ENCODE measurements at places on chromosomes 11 and 22. TPM values are rescaled to one million over a fixed set of nuclear protein-coding genes. Genes with fewer than 3 reads are reported as not detected.

Gene DGCR6
- 2.2 TPM for total RNA-seq

Gene POU2F3
- total RNA-seq = 0.12 TPM

Gene P2RY6
- total RNA-seq = 0.12 TPM

Gene B4GALNT4
- 1.8 TPM for total RNA-seq

Gene NNMT
- 137 TPM for total RNA-seq

Gene SMC1B
- total RNA-seq = under 0.01 TPM

Gene GGT5
- total RNA-seq = 1.9 TPM

Gene CARD18
- total RNA-seq = not detected

Gene NXPE2
- total RNA-seq = under 0.01 TPM

Gene CCDC82
- 25.9 TPM for total RNA-seq

Gene MYH9
- total RNA-seq = 797 TPM

Gene GAL
- 3.3 TPM for total RNA-seq

Gene FAM227A
- total RNA-seq = 2.4 TPM

Gene OR8G1
- not detected for total RNA-seq

Gene ACCSL
- not detected for total RNA-seq

Gene SCT
- not detected for total RNA-seq

Gene ROM1
- total RNA-seq = 2.9 TPM

Gene DEPDC7
- 6.6 TPM for total RNA-seq

Gene CHADL
- total RNA-seq = 1.4 TPM

Gene OR5L2
- total RNA-seq = not detected

Gene GRAMD1B
- total RNA-seq = 5.5 TPM

Gene HBE1
- not detected for total RNA-seq

Gene ZFTA
- total RNA-seq = 17.5 TPM

Gene POLR2L
- 54.9 TPM for total RNA-seq

Gene ANO5
- total RNA-seq = 0.44 TPM

Gene TMEM126B
- total RNA-seq = 79.9 TPM

Gene CAVIN3
- 432 TPM for total RNA-seq

Gene CCDC87
- 0.25 TPM for total RNA-seq

Gene EIF3L
- total RNA-seq = 290 TPM

Gene NRIP3
- total RNA-seq = 37.9 TPM

Gene GSTT2B
- total RNA-seq = 4.5 TPM

Gene CD151
- 749 TPM for total RNA-seq

Gene OR8D4
- total RNA-seq = not detected

Gene HRAS
- total RNA-seq = 51.5 TPM

Gene DDX25
- total RNA-seq = 0.11 TPM

Gene MMP7
- not detected for total RNA-seq

Gene CARNS1
- under 0.01 TPM for total RNA-seq

Gene TRIM77
- not detected for total RNA-seq

Gene C11orf16
- total RNA-seq = not detected

Gene CYP2D6
- 0.25 TPM for total RNA-seq

Gene CENPM
- total RNA-seq = 37.2 TPM

Gene SDHAF2
- 33.8 TPM for total RNA-seq

Gene MOGAT2
- not detected for total RNA-seq

Gene CRYBB3
- not detected for total RNA-seq

Gene ART1
- total RNA-seq = not detected

Gene TYR
- not detected for total RNA-seq

Gene CRACR2B
- total RNA-seq = 1.9 TPM

Gene FDX1
- total RNA-seq = 10.4 TPM

Gene TMPRSS4
- not detected for total RNA-seq

Gene BCO2
- 15.3 TPM for total RNA-seq

Measured in uterine smooth muscle cell (primary cell).